Activated CD4-positive, alpha-beta T cell treated with anti-CD3 and anti-CD28 coated beads, Interleukin-2, amount 10 ng/mL, durations not matched to agents 7 days and 5 days (primary cell): ENCODE measurements at places on chromosomes 11 and 22.

GRCh38 chr22:46584081-46584921 lies 35.9 kb upstream of the GRAMD4 start:
- no peak for DNase-seq

DNA sequence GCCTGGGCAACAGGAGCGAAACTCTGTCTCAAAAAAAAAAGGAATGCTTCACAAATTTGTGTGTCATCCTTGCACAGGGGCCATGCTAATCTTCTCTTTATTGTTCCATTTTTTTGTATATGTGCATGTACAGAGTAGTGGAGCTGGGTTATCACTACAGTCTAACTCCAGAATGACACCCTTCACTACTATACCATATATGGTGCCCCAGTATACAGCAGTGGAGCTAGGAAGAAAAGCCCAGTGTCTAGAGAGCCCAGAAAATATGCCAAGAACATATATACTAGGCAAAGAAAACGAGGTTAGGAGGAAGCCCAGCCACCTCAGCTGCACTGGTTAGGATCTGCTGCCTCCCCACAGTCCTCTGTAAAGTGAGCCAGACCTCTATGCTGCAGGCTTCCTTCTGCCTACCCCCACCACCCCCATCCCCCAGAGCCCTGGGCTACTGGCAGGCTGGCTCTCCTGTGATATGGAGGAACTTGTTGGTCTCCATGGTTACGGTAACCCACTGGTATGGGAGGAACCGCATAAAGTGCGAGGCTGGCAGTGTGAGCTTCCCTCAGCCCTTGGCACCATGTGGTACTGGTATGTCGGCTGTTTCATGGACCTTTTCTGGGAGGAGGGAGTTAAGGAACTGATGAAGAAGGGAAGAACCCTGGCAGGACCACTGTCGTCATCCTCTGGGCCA lies 34.3 kb downstream of the RCOR2 start:
- DNase-seq: peak; percentile 27

- no peak for DNase-seq
Observed at GRCh38 chr11:15276621-15277020, 161.9 kb downstream of the INSC start.

- DNase-seq: no peak
Observed at GRCh38 chr11:113562981-113563461, 87.8 kb upstream of the DRD2 start.

- peak; percentile 82 for DNase-seq
Observed at GRCh38 chr22:17258015-17258787, 39.0 kb upstream of the ADA2 start.

DNA sequence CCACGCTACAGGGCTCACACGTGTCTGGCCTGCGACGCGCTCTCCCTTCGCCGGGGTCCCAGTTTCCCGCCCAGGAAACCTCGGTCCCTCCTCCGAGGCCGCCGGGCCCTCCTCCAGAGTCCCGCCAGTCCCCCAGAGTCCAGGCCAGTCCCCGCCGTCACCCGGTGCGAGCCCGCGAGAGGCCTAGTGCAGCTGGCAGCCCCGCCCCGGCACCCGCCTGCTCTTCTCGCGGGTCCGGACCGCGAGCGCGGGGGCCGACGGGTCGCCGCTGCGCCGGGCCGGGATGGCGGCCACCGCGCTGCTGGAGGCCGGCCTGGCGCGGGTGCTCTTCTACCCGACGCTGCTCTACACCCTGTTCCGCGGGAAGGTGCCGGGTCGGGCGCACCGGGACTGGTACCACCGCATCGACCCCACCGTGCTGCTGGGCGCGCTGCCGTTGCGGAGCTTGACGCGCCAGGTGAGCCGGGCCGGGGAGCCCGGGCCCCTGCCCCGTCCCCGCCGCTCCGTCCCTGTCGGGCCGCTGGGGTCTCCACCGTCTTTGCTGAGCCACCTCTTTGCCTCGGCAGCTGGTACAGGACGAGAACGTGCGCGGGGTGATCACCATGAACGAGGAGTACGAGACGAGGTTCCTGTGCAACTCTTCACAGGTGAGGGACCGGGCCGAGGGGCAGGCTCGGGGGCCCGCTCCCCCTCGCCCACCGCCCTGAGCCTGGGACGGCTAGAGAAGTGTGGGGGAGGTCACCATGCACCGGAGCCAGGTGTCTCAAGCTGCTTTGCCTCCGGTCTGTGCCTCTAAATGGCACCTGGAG lies at the start of gene PTPMT1:
Gene PTPMT1, plus strand, starts transcription at position 260 of the 809 bp plus-strand sequence. Its CDS starts 24 bp downstream, at position 284.
- peak; percentile 70 for DNase-seq

- no peak for DNase-seq
Observed at GRCh38 chr11:101866619-101867491, 48.0 kb upstream of the CEP126 start.

- DNase-seq: no peak
Observed at GRCh38 chr11:55607545-55607944, at the start of gene OR4C11. Gene OR4C11, minus strand, starts transcription at chr11:55607645. Its CDS starts 3,272 bp downstream, at chr11:55604373.

- no peak for DNase-seq
Observed at GRCh38 chr22:47588578-47588960, 826.1 kb downstream of the TBC1D22A start.

- no peak for DNase-seq
Observed at GRCh38 chr11:39768214-39768613, 1691.2 kb downstream of the LRRC4C start.

GRCh38 chr11:3148990-3149851 lies 15.9 kb downstream of the OSBPL5 start:
- DNase-seq: no peak

- DNase-seq: no peak
Observed at GRCh38 chr11:128592454-128592853, 5.1 kb upstream of the ETS1 start.

DNA sequence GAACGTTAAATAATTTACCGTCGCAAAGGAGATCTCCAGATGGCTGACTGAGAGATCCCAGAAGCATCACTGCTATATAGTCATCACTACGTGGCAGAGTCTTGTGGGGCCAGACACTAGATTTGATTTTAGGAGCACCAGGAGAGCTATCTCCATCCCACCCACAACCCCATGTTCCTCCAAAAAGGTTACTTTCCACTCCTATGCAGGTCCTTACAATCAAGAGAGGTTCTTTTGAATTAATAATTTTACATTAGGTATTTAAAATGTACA lies 19.4 kb downstream of the GUCY1A2 start:
- no peak for DNase-seq

DNA sequence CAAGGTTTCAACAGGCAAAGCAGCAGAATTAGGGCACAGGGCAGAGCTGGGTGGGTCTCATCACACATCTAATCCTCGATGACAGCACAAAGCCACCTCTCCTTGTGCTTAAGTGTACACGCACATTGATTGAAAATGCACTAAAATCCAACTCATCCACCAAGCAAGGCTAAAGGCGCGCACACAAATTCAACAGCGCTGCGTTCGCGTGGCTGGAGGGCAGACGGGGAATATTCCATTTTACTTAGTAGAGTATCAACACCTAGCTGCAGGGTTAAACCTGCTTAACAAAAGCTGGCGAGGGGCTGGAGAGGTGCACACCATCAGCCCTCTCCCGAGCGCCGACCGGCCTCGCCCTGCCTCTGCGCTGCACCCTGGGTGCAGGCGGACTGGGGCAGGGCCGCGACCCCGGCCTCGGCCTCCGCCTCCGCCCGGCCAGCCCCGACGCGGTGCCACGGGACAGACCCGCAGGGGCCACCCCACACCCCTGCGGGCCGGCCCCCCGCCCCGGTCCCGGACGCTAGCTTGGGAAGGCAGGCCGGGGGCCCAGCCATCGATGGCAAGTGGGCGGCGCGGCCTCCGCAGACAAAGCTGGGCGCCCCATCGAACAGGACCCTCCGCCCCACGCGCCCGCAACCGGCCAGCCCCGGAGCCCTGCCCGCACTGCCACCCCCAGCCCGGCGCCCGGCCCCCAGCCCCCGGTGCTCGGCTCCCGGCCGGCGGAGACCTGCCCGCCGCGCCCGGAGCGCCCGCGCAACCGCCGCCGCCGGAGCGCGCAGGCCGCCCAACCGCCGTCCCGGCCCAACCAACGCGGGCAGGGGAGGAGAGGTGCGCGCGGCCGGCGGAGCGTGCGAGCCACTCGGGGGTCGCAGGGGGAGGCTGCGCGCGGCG lies 929 bp downstream of the PRDM10 start:
- DNase-seq: peak; percentile 42

DNA sequence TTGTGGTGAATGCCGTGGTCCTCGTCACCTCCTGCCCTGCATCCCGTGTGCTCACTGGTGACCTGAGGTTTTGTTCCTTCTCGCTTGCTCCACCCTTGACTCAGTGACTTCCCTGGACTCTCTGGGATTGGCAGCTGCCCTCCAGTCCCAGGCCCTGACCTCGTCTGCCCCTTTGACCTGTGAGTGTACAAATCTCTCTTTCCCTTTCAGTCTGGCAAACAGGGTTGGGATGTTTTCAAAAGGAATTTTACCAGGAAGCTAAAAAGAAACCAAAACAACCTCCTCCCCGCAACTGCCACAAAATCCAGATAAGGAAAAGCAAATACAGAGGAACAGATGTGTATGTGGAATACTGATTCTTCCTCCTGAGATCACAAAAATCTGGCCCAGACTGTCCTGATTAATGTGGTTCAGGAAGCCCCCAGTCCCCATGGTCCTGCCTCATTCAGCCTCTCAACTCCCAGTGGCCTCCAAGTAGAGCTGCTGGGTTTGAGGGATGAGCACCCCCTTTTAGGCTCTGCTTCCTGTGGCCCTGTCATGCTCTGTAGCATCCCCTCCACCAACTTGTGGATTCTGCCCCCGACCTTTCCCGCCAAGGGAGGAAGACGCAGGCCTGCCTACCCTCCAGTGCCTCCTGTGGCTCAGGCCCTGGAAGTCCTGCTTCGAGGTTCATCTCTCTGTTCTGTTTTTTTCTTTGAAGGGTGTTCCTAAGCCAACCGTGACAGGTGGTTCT lies 15.2 kb downstream of the ROBO4 start:
- no peak for DNase-seq
